Fibroblast of gingiva (primary cell): ENCODE measurements at places on chromosomes 6 and 20.

GRCh38 chr20:9646375-9646774, 132.0 kb downstream of the LAMP5 start:
- DNase-seq, result no peak

DNA sequence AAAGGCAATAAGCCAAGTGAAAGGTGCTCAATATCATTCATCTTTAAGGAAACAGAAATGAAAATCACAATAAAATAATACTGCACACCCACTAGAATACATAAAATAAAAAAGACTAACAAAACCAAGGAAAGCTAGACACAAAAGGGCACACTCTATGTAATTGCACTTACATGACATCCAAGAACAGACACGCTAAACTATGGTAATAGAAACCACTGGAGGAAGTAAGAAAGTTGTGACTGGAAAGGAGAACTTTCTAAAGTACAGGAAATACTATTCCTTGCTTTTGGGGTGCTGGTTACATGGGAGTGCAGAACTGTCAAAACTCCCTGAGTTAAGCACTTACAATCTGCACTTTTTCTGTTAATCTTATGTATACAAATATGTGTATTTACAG, 253.7 kb upstream of the RUNX2 start:
- no peak for DNase-seq

DNA sequence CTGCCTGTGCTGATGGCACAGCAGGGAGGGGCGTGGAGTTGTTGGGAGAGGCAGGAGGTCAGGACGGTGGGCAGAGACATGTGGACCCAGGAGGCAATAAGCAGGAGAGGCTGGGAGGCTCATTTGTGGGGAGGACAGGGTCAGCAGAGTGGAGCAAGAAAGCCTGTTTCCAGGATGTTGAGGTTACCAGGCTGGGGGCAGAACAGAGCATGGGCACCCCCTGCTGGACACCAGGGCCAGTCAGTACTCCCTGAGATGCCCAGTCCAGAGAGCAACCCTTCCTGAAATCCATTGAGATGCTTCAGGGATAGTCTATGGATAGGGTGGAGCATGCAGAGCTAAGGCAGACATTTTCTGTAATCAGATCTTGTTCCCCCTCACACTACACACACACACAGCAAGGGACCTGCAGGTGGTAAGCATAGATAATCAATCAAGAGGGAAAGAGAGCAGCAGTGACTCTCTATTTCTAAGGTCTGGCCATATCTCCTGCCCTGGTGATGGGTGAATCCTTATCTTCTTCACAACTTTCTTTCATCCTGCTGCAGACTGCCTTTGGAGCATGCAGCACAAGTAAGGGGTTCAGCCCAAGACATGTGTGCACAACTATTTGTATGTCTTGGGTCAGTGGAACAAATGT, 41.7 kb downstream of the MOCS1 start:
- peak; percentile 63 for DNase-seq

DNA sequence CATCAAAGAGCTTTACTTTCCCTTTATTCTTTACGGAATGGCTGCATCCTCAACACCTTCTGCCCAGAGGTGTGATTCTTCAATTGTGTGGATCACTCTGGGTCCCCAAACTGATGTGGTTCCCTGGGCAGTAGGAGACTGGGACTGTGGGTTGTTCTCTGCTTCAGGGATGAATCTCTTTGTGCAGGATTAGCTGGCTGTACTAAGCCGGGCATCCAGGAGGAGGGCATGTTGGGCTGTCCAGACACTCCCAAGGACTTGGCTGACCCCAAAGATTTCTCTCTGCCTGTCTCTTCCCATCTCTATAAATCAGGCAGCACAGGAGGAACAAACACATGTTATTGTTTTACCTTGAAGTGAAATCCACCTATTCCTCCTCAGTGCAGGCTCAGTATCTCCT, 15.3 kb downstream of the FARS2 start:
- DNase-seq, result no peak

GRCh38 chr6:87241304-87241703, 81.1 kb upstream of the SMIM8 start:
- DNase-seq, result no peak

DNA sequence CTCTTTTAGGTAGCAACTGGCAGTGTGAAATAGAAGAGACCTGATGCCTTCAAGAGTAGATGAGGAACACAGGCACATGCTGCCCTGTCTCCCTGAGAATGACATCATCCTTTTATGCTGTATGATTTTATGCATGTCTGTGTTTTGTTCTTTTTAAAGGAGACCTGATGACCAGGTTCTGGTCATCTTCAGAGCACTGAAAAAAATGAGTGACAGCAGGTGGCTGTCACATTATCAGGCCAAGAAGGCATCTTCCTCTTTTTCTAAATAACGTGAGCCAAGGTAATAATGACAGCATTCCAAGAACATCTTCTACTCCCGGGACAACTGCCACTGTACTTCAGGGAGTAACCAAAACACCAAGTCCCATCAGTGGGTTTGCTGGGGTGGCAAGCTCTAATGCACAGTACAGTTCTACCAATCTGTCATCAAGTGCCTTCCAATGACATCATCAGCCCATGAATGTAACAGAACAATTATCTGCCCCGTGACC, 28.9 kb downstream of the CNKSR3 start:
- no peak for DNase-seq

DNA sequence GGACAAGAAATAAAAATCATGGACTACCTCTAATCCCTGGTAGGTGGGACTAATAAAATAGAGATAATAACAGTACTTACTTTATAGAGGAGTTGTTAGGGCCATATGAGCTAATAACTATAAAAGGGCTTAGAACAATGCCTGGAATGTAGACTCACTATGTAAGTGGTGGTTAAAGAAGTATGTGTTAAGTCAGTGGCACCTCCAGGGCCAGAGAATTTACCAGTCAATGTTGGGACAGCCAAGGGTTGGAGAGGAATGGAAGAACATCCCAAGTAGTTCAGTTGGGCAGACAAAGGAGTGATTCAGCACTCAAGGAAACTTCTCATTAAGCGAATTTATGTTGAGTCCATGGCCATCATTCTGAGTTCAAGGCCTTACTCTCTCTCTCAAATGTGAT, 116.8 kb downstream of the OTOR start:
- no peak for DNase-seq

DNA sequence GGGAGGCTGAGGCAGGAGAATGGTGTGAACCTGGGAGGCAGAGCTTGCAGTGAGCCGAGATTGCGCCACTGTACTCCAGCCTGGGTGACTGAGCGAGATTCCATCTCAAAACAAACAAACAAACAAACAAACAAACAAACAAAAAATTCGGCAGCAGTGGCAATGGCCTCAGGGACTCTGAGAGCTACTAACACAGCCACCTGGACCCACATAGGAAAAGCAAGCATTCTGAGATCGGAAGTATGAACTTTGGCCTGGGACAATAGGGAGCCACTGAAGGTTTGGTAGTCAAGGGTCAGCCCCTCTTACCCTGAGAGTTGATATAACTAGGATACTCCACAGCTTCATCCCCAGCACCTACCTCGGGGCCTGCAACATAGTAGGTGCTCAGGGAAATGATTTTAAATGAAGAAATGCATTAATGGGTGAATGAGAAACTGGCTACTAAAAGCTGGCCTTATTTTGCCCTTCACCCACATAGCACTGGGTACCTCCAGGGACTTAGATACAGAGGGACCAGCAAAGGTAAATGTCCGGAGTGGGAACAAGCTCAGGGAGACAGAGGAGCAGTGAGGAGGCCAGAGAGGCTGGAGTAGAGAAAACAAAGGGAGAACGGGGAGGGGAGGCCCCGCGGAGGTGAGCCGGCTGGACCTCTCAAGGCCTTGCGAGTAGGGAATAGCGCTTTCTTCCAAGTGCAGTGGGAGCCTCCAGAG, 46.6 kb upstream of the PTGIS start:
- DNase-seq, result no peak

DNA sequence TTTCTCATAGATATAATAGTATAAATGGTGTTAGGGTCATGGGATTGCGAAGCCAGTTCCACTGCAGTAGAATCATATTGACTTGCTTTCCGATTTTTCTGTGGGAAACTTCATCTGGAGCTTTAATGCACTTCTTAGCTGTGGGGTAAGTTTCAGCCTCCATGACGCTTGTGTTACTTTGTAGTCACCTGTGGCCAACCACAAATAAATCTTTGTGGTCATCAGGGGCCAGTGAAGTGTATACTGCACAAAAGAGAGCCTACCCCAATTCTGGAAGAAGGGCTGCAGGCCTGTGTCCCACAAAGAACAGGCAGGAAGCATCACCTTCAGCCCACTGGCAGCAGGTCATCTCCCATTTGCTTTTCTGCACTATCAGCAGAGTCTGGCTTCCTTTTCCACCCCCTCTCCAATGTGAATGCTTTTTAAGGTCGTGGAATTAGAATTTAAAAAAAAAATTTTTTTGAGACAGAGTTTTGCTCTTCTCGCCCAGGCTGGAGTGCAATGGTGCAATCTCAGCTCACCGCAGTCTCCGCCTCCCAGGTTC, 32.0 kb downstream of the MTHFD1L start:
- no peak for DNase-seq

GRCh38 chr20:51643390-51643789, 100.9 kb upstream of the NFATC2 start:
- DNase-seq, result no peak

DNA sequence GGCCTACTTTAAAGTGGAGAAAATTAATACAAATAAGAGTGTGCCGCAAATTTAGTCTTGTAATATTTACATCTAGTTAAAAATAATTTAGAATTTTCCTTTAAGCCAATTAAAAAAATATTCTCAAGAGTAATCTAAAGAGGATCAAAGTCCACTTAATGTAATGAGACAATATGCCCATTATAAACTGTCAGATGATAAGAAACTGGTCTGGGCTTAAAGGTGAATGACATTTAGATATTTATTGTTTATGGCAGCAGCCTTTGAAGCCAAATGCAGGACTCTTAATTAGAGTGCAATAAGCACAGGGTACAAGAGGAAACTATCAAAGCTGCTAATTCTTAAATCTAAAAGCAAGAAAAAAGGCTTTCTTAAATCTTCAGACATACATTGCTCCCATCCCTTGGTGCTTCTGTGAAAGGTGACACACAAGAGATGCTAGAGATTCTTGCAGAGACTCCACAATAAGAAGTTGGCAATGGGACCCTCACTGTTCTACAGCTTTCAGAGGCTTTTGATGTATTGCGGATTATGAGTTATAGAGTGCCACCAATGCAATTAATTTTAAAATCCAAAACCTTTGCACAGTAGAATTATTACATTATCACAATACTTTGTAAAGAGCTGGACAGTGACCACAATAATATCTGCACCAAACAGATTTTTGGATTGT, 116.1 kb downstream of the MAN1A1 start:
- DNase-seq, result no peak

DNA sequence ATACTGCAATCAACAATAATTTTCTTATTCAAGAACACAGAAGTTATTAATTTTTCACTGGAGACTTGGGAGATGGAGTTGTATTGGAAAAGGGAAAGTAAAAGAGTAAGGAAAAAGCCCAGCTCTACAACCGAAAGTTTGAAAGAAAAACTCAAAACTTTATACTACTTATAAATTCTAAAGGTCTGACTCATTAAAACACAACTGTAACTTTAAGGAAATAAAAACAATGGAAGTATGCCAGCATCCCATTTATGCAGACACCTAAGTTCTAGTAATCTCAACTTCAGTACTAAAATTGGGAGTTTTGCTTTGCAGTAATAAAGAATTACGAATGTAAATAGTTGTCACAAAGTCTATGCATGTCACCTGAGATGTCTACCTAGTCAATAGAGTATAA, 80.6 kb downstream of the IRAK1BP1 start:
- peak; percentile 6 for DNase-seq

GRCh38 chr6:33140556-33140955, 51.7 kb downstream of the COL11A2 start:
- no peak for DNase-seq

DNA sequence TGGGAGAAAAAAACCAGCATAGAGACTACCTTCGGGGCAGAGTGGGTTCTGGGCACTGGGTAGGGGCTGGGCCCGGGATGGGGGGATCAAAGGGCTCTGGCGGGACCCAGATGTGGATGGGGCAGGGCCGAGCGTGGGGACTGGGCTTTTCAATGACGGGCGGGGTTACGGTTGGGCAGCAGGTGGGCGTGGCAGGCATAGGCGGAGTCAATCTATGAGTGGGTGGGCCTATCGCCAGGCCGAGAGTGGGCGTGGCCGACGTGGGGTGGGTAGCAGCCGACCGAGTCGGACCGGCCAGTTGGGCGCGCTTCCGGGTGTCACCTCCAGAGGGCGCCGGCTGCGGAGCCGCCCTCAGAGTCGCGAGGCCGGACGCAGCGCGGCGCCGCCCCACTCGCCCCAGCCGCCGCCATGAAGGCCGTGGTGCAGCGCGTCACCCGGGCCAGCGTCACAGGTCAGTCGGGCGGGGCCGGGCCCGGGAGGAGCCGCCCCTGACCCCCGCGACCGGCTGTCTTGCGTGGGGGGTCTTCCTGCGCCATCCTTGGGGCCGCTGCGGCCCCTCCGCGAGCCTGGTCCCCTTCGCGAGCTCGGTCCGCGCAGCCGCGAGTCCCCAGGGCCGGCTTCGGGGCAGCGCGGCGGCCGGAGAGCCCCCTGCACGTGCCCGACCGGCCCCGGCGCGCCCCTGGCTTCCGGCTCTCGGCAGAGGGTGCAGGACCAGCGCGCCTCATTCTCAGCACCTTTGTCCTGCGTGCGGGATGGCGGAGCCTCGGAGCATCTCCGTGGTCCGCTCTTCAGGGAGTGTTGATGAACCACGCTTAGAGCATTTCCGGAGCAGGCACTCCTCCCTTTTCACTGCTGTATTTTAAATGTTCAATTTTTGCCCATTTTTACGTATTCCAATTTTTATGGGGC, at the start of gene DTD1:
Gene DTD1 (plus strand): TSS at position 390 of the 909 bp plus-strand sequence. CDS start 19 bp downstream, at position 409.
- peak; percentile 81 for DNase-seq

- DNase-seq, result no peak
These were observed 135.6 kb downstream of the HIVEP1 start for GRCh38 chr6:12147557-12148316.

- DNase-seq, result peak; percentile 24
These were observed 28.2 kb downstream of the SLC12A5 start for GRCh38 chr20:46056970-46057855.

DNA sequence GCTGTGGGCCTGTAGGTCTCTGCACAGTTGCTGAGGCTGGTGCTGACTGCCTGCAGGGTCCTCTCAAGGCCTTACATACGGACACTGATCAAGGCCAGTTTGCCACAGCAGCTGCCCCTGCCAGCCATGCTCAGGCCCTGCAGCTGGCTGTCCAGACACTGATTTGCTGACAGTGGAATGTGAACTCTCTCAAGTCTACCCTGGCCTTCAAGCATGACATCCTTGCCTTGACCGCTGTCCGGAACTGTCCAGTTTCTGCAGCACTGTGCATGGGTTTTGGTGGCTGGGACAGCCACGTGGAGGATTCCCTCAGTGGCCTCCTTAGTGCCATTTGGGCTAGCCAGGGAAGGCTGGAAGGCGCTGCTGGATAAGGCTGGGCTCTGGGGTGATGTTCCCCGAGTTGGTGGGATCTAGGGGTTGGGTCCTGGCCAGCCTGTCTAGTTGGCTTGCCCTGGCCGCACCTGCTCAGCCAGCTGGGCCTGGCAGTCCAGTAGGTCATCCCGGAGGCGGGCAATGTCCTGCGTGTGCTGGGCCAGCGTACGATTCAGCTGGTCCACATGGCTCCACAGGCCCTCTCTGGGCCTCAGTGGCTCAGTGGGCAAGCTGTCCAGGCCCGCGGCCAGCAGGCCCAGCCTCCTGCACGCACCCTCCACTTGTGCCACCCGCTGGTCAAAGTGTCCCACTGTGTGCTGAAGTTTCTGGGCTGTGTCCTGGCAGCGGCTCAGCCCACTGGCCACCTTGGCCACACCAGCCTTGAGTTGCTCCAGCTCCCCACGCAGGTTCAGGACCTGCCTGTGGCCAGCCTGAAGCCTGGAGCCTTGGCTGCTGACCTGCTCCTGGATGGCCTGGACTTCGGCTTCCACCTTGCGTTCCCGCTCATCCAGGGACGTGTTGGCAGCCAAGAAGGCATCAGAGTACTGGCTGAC, 5.5 kb downstream of the EMILIN3 start:
- no peak for DNase-seq
